Activated CD4-positive, alpha-beta T cell treated with anti-CD3 and anti-CD28 coated beads, Interleukin-2, amount 50 U/mL, for 1 hour (primary cell): ENCODE measurements at places on chromosomes 2 and 18.

DNA sequence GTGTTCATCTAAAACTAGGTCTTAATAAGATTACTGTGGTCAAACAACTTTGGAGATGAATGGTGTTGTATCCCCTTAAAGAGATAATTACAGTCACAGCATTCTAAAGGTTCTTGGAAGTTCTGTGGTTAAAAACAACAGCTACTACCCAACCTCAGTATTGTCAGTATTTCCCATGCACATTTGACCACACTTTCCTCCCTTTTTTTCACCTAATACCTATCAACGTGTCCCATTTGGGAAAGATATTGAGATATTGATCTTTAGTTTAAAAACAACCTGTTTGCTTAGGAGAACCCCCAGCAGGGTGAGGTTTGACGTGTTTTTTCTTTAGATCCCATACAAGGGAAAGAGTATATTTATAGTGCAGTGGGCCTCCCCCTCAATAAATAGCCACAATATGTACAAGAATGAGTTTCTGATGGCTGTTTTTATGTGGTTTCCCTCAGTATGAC lies 65.6 kb downstream of the WDR7 start:
- no peak for DNase-seq

DNA sequence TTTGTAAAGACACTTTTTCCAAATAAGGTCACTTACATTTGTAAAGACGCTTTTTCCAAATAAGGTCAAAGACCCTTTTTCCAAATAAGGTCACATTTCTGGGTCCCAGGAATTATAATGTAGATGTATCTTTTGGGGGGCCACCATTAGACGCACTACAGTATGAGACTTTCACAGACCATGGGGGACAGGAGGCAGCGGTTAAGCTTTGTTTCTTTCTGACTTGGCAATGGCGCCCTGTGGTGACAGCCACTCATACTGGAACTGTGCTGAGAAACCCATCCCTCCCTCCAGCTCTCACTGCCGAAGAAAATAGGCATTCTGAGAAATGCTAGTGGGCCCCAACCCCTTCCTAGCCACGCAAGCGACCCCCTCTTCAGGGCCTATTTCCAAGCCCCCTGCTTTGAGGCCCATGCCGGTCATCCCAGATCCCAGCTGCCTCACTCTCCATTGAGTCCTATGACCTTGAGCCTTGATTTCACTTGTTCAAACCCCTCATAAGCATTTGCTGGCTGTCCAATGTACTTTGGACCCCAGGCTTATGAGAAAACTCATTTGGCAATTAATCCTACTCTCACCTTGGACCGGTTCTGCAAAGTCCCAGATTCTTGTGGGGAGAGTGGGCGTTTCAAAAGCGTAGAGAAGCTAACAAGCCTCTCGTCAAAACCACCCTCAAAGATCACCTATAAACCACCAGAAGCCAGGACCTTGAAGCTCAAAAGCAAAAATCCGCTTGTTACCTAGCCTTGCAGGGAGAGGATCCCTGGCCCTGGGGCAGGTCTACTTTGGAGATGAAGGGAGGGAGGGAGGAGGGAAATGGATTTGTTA lies 11.3 kb upstream of the SPATA3 start:
- DNase-seq, result no peak

DNA sequence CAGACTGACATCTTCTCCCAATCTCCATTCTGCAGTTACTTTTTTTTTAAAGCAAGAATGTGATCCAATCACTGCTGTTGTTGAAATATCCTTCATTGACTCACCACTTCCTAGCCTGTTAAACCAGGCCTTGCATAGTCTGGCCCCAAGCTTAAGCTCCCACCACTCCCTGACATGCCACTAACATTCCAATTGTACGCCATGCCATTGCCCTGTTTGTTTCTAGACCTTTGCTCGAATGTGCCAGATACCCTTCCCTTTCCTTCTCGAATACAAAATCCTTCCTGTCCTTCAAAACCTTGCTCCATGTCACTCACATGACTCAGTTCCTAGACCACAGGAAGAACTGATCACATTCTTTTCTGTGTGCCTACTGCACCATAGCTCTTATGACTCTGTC lies 224.2 kb downstream of the CYRIA start:
- no peak for DNase-seq

DNA sequence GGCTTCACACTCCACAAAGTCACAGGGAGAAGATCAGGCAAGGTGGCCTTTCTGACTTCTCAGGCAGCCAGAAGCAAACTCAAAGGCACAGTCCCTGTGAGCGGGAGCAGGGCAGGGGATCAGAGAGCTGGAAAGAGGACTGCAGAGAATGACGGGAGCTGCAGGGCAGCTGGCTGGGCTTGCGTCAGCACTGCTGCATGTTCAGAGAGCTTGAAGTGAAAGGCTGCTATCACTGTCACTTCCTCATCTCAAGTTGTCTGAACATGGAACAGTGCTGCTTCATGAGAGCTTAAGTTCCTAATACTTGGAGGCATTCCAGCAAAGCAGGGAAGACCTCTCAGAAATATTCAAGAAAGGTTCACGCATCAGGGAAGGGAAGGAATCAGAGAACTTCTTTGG lies 20.4 kb downstream of the TGFBRAP1 start:
- no peak for DNase-seq

GRCh38 chr2:89850481-89850880 lies 1159.0 kb downstream of the RPIA start:
- no peak for DNase-seq
